ENCODE measurements at places on chromosomes 1 and 21.

DNA sequence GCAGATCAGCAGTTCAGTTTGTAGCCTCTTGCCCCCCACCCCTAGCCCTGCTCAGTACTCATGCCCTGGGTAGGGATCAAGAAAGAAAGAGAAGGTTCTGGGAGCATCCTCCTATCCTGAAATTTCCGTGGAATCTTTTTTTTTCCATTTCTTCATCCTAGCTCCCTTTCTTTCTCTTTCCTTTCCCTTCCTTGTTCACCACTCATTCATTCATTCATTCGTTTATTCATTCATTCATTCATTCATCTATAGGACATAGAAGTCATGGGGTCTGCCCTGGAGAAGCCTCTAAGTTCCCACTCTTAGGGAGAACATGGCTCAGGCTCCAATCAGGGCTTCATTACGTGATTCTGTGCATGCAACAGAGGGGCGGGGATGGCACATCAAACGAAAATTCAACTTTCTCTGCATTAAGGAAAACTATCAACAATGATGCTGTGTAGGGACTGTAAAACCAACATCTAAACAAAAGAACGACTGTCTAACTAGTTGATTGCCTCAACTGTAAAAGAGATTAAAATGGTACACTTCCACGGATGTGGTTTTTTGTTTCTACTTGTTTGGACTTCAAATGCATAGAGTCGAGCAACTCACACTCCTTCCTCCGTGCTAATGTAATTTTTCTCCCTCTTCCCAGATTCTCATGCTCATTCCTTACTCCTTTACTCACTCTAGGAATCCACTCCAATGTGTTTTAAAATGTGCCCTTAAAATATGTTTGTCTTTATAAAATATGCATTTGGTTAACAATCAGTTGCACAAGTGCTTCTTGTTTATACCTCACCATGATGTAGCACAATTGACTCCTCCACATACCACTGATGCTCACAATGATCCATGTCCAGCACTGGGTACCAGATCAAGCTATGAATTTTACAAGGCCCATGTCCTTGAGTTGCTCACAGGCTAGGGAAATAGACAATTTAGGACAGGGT is 101.2 kb upstream of the SLC2A1 start:
- DNase-seq: no peak

DNA sequence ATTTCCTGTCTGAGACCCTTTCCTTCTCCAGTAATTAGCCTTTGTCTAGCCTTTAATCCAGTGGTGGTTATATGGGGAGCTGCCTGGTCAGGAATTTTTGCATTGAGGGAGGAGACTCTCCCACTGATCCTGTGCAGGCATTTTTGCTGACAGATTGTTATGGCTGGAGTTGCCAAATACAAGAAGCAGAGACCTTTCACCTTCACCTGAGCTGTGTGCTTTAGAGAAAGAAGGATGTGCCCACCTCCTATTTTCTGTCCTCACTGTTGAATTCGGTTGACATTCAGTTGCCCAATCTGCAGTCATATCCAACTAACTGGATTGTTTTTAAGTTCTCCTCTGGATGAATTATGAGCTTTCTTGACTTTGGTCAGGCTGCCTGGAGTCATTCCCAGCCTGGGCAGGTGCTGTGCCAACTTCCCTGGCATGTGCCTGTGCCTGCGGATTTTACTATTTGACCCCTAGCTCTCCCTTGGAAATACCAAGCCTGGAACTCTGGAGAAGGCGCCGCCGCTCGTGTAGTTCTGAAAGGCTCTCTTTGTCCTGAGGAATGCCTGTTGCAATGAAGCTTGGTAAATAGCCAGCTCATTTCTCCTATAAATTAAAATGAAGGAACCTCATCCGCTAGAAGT is 143.9 kb downstream of the NOS1AP start:
- peak; percentile 43 for DNase-seq

DNA sequence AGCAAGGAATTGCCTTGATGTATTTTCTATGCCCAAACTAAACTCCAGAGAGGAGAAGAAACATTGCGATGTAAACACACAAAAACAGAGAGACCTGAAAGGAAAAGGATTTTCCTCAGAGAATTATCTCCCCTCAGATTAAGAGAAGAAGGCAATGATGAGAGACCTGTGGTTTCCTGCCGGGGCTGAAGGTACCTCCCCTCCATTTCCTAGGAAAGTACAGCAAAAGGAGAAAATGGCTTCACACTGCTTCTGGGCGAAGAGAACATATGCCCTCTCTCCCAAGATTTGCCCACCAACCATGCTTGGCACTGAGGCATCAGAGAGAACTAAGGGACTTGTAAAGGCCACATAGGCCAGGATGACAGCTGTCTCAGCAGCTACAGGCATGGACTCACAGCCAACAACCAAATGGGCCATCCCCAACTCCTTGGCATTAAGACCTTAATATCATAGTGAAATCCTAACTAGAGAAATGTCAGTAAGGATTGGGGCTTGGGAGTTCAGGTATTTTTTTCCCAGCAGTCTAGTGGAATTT is 523.0 kb downstream of the PTPRC start:
- DNase-seq: peak; percentile 7

DNA sequence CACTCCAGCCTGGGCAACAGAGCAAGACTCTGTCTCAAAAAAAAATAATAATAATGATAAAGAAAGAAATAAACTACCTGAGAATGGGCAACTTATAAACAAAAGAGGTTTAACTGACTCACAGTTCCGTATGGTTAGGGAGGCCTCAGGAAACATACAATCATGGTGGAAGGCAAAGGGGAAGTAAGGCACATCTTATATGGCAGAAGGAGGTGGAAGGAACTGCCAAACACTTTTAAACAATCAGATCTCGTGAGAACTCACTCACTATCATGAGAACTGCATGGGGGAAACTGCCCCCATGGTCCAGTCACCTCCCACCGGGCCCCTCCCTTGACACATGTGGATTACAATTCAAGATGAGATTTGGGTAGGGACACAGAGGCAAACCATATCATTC is 6.3 kb upstream of the EGLN1 start:
- DNase-seq: no peak

DNA sequence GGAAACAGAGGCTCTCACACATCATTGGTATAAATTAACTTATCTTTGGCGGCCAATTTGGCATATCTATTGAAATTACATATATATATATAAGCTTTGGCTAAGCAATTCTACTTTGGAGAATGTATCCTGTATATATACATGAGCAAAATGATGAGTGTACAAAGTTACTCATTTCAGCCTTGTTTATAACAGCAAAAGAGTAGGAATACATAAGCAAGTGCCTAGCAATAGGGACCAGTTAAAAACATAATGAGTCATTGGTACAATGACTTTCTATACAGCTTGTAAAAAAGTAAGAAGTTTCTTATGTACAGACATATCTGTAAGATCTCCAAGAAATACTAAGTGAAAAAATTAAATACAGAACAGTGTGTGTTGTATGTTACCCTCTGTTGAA is 190.8 kb downstream of the LTN1 start:
- no peak for DNase-seq

DNA sequence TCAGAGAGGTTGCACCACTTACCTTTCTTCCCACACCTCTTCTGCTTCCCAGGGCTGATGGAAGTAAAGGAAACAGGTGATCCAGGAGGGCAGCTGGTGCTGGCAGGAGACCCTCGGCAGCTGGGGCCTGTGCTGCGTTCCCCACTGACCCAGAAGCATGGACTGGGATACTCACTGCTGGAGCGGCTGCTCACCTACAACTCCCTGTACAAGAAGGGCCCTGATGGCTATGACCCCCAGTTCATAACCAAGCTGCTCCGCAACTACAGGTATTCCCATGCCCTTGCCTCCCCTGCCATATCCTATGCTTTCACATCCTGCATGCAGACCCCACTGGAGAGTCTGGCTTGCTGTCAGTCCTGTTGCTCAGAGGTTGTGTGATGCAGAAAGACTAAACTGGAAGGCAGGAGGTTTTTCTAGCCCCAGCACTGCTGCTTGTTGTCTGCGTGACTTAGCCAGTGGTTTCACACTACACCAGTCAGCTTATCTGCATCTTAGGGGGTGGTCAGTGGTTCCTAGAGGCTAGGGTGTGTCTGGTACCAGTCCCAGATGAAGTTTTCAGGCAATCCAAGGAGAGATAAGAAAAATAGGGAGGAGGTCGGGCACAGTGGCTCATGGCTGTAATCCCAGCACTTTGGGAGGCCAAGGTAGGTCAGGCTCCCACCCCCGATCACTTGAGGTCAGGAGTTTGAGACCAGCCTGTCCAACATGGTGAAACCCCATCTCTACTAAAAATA is 10.2 kb downstream of the RHOC start:
- no peak for DNase-seq

DNA sequence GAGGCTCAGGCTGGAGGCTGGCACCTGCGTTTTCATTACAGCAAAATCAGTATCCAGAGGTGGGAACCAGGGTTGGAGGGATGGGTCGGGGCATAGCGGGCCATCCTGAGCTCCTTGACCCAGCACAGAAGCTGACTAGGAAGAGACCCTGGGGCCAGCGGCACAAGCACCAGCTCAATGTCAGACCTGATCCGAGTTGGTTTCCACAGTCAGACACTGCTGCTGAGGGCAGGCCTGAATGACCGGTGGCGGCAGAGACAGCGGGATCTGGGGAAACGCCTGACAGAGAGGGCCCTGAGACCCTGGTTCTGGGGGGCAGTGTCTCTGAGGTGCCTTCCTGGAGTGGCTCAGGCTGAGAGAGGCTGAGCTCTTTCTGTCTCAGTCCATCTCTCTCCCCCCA is 162.0 kb upstream of the C1orf174 start:
- no peak for DNase-seq

- DNase-seq: no peak
These were observed 101.5 kb upstream of the RAB4A start for GRCh38 chr1:229169399-229169798.

- DNase-seq: no peak
These were observed 14.2 kb upstream of the KANK4 start for GRCh38 chr1:62333441-62333840.

DNA sequence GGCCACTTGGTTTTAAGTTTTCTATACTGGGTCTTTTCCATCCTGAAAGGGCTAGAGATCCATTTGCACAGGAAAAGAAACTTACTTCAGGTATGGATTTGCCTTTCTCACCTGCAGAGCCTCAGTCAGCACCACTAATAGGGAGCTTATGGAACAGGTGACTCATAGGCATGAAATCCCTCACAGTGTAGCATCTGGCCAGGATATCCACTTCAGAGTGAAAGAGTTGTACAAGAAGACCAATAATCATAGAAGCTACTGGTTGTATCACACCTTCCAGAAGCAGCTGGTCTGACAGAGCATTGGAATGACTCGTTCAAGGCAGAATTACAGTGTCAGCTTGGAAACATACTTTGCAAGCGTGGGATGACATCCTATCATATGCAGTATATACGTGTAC is 26.3 kb upstream of the SYT14 start:
- no peak for DNase-seq

GRCh38 chr1:75469586-75470173 is 141.2 kb downstream of the SLC44A5 start:
- no peak for DNase-seq

- DNase-seq: no peak
These were observed 25.9 kb downstream of the IL12RB2 start for GRCh38 chr1:67333603-67334002.

DNA sequence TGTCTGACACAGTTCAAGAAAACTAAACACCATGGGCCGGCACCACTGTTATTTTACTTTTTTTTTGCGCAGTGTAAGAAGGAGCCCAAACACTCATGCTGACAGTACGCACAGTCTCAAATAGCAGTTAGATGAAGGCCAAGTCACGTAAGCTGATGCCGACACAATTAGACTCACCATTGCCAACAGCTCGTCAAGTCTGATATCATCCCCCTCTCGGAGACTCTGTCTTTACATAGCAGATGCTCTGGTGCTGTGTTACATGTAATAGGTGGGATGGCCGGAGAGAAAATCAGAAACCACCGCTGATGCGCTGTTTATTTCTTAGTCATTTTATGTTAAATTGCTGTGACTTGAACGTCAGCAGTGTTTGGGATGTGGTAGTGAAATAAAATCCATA is 49.3 kb downstream of the TGFB2 start:
- no peak for DNase-seq

- peak; percentile 87 for DNase-seq
These were observed 102.3 kb upstream of the TMPRSS2 start for GRCh38 chr21:41610042-41610839.

- DNase-seq: no peak
These were observed 49.5 kb upstream of the GPR52 start for GRCh38 chr1:174398246-174398645.

GRCh38 chr1:30511106-30511505 is 212.3 kb downstream of the MATN1 start:
- no peak for DNase-seq

GRCh38 chr1:110503471-110503870 is 15.5 kb downstream of the KCNA10 start:
- DNase-seq: no peak

GRCh38 chr1:180213401-180214170 is 16.5 kb upstream of the LHX4 start:
- peak; percentile 52 for DNase-seq

- peak; percentile 89 for DNase-seq
These were observed 80.9 kb downstream of the ATP1A1 start for GRCh38 chr1:116453906-116454305.

DNA sequence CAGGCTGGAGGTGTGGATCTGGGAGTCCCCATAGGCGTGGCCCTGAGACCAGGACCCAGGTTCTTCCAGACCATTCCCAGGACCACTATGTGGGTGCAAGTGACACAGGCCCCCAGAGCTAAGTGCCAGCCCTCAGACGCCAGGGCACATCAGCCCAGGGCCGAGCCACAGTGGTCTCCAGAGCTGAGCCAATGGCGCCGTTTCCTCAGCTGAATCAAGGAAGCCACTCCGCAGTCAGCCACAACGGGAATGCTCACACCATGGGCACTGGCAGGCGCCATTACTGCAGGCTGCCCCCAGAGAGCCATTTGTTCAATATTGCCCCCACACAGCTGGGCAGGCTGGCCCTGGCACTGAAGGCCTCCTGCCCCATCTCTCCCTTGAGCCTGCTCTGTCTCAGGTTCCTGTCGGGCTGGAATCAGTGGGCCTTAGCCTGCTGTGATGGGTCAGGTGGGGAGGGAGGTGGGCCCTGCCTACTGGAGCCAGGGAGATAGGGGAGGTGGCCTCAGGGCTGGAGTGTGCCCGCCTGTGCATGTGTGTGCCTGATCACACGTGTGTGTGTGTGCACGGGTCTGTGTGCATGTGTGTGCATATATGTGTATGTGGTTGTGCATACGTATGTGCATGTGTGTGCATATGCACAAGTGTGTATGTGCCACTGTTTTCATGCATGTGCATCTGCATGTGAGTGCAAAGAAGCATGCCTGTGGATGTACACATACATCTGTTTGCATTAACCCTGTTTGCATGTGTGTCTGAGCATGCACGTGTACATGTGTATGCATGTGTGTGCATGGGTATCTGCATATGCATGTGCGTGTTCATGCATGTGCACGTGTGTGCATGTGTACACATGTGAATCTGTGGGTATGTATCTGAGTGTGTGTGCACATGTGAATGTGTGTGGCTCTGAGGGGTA is 6.1 kb downstream of the GJC2 start:
- DNase-seq: no peak

DNA sequence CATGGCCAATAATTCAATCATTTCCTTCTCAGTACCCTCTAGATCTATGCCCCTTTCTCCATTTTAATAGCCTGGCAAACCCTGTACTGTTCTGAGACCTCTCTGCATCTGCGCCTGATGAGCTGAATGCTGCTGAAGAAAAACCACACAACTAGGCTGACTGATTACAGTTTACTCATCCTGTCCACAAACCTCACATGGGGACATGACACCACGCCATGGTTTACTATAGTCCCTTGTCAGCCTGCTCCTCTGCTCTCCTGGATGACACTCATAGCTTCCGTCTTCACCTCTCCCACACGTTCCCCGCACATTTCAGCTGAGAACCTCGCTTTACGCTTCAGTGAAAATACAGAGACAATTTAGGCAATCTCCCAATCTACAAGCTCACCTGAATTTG is 59.7 kb downstream of the DESI2 start:
- DNase-seq: no peak

Data from ELF-1 (cell line).